Stimulated activated CD8-positive, alpha-beta memory T cell treated with anti-CD3 and anti-CD28 coated beads, Interleukin-7, amount 100 ng/mL, for 1 hour (primary cell): ENCODE measurements at places on chromosomes 7 and 10.
A peak's percentile ranks its signal among the peaks of the same experiment; 100 is the strongest.

GRCh38 chr7:22632674-22633073 lies 94.3 kb upstream of the IL6 start:
- no peak for DNase-seq

- no peak for DNase-seq
Measured at GRCh38 chr10:119737823-119738222, 12.0 kb downstream of the INPP5F start.

DNA sequence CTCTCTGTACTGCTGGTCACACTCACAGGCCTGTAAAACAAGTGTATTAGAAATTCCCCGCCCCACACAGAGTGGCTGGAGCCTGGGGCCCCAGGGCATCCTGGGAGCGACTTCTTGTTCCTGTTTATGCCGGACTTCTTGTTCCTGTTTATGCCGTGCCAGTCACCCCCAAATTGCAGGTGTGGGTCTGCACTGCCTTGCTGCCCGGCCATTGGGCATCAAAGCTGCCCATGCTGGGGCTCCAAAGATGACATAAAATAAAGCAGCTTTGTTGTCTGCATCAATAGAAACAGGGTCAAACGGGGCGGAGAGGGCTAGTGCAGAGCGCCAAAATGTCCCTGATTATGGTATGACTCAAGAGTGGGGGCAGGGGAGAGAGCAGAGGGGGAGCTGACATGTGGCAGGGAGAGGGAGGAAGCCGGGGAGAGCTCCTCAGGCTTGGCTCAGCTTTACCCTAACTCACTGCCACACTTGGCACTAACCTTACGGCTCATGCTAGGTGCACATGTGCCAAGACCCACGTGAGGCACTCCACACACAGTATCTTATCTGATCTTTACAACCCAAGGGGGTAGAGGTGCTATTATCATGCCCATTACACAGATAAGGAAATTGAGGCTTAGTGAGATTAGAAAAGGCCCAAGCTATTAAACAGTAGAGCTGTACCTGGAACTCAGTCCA lies 98.4 kb downstream of the PIP4K2A start:
- DNase-seq: no peak

GRCh38 chr7:148142660-148143248 lies 447.8 kb upstream of the C7orf33 start:
- no peak for DNase-seq

DNA sequence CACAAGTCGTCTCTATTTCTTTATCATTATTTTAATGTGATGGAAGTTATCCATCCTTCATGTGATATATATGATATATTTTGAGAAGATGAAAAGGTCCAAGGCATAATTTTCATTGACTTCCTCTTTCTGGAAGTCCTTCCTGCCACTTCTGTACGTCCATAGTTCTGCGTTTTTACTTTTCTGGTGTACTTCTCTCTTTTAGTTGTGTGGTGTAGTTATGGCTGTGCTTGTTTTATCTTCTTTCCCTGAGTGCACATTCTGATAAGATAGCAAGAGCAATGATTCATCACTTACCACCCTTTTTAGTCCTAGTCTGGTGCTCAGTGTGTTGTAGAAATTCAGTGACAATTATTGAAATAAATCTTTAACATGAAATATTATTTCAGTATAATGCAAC lies 231.3 kb upstream of the FERD3L start:
- DNase-seq: no peak

GRCh38 chr7:112462236-112462635 lies 12.0 kb downstream of the IFRD1 start:
- DNase-seq: no peak

DNA sequence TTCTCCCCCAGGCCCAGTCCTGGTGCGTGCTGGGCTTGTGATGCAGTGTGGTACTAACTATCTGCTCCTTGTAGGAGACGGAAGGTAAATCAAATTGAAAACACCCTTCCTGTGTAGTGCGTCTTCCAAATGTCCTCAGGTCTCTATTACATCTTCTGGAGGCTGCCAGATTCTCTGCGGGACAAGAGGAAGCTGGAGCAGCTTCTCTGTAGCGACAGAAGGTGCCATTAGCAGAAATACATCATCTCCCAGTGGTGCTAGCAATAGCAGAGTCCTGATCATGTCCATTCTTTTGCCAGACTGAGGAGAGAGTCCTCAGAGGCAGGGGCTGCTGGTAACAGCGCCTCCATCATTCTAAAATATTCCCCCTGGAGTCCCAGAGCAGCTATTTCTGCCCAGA lies 675.2 kb downstream of the LRMDA start:
- DNase-seq: no peak

DNA sequence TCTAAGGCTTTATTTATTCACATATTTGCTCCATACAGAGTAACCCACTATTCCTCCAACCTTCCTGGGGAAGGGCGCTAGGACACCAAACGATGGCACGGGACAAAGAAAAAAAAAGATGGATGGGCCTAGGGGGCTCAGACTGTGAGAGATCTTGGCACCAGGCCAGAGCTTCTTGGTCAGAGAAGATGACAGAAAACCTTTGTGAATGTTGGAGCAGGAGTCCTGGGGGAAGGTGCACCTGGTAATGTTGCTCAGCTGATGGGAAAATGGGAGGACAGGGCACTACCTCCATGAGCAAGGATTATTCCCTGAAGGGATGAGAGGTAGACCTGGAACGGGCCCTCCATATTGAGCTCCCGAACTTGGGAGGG lies 1.4 kb upstream of the SH3PXD2A start:
- DNase-seq: no peak

- DNase-seq: no peak
Measured at GRCh38 chr7:101934618-101935017, 117.2 kb downstream of the CUX1 start.

GRCh38 chr10:76878514-76878913 lies 759.1 kb downstream of the KCNMA1 start:
- no peak for DNase-seq

DNA sequence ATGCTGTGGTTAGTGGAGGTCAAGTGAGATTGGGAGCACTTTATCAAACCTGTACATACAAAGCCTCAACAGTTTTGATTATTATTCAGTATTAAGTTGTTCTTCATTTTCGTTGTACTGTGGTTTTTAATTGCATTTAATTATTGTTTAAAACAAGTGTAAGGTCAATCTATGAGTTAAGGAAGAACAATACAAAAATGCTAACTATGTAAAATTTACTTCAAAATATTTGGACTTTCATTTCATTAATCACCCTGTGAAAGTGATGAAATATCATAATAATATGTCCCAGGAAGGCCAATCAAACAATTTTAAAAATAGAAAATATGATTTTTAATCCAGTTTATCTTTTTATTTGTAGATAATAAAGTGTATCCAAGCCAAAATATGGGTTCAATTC lies 13.6 kb upstream of the NDUFA5 start:
- DNase-seq: no peak

- no peak for DNase-seq
Measured at GRCh38 chr10:93030409-93030808, 30.2 kb upstream of the CYP26C1 start.

GRCh38 chr7:114997487-114998404 lies 75.9 kb downstream of the MDFIC start:
- DNase-seq: no peak

- no peak for DNase-seq
Measured at GRCh38 chr10:122911889-122912484, 1.6 kb downstream of the FAM24A start.

DNA sequence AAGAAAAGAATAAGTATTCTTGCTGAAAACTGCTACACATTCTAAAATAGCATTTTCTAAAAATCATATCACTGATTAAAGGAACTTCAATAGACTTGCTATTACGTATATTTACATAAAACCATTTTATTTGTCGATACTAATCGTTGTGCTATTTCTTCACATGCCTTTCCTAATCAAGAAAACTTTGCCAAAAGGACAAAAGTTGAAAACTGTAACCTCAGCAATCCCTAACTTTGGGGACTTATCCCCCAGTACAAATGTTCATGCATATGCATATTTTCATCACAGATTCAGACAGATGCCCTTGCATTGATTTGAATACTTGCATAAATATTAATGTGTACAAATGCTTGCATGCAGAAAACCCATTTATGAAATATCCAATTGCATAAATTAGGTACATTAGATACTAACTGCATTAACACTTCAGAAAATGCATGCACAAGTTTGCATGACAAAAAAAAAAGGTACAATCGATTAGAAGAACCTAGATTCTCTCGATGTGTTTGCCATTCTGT lies 35.6 kb upstream of the NEBL start:
- DNase-seq: no peak

- no peak for DNase-seq
Measured at GRCh38 chr7:25250386-25250785, 22.1 kb upstream of the NPVF start.

DNA sequence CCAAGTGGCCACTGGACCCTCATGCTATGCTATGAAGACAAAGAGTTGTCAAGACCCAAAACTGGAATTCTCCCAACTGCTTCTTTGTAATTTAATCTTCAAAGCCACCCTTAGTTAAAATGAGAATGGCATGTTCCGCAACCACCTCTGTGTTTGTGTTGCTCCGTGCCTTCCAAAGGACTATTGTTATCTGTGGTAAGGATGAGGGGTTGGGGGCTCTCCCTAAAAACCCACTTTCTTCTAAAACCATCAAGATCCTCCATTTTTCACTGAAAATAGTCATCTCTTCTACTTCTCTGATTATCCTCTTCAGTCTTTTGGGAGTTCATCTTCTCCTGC lies 222.1 kb upstream of the AOAH start:
- DNase-seq: no peak

GRCh38 chr10:23081221-23081750 lies 14.1 kb upstream of the MSRB2 start:
- DNase-seq: no peak

DNA sequence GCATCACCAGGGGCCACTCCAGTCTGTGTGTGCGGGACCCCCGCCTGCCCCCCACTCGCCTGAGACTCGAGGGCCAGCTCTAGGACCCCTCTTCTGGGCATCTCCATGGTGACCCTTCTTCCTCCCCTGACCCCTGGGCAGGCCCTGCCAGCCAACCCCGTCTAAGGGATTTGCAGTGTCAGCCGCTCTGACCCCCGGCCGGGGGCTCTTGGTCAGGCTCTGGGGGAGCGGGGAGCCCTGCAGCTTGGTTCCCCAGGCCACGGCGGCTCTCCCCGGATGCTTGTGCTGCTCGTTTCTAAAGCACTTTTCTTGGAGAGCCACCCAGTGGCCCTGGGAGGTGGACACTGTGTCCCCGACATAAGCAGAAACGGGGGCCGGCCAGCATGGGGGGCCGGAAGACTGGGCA lies 5.3 kb downstream of the TTYH3 start:
- no peak for DNase-seq

DNA sequence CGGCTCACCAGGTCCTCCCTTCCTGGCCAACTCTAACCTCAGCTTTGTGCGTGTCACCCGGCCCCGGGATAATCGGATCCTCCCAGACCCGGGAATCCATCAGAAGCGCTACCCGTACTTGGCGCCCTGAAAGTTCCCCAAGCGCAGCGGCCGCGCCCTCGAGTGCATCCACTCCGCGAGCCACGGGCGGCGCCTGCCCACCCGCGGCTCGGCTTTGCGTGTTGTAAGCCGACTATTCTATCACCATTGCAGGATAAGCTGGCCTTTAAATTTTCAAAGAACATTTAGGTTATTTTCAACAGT lies 35.7 kb upstream of the EBLN1 start:
- DNase-seq: peak; percentile 13

DNA sequence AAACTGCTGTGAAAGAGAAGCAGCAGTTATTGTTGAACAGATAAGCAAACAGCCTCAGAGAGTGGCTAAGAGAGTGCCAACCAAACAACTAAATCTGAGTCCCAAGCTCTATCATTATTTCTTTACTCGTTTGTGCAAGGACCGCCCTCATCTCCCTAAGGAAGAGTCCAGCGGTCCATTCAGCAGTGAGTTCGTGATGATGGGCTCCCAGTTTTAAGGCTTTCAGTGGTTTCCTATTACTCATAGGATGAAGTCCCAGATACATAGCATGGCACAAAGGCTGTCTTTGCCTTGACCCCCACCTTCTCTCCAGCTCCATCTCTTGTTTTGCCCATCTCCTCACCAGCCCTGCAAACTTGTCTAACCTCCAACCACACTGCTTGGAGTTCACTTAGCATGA lies 24.3 kb upstream of the PDE1C start:
- DNase-seq: no peak

- DNase-seq: no peak
Measured at GRCh38 chr10:32350811-32351350, 3.9 kb upstream of the EPC1 start.

- no peak for DNase-seq
Measured at GRCh38 chr7:77338883-77339629, 77.1 kb downstream of the GSAP start.

DNA sequence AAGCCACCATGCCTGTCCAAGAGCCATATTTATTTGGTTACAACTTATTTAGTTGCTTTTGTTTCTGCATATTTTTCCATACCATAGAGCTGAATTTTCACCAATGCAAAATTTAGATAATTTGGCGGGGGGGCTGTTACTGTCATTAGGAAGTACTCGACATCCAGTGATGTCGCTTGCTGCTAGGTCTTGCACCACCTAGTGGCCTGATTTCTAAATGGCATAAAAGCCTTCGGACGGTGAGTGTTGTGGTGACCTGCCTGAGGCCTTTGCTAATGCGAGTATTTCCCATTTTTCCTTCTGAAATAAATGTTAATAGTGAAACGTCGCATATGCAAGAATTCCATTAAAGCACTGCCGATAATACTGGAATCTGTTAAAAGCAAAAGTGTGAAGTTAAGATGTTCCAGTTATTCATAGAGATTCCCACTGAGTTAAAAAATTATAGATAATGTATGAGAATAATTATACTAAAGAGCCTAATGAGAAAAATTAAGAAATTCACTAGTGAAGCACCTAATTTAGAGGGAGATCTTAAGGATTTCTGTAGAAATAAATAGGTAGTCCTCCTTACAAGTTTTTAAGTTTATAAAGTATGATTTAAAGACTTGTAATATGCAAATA lies 86.1 kb upstream of the DNAJB6 start:
- no peak for DNase-seq

- no peak for DNase-seq
Measured at GRCh38 chr7:99789441-99790070, 5.6 kb upstream of the CYP3A4 start.

- no peak for DNase-seq
Measured at GRCh38 chr10:43402880-43403452, 6.0 kb downstream of the HNRNPF start.

DNA sequence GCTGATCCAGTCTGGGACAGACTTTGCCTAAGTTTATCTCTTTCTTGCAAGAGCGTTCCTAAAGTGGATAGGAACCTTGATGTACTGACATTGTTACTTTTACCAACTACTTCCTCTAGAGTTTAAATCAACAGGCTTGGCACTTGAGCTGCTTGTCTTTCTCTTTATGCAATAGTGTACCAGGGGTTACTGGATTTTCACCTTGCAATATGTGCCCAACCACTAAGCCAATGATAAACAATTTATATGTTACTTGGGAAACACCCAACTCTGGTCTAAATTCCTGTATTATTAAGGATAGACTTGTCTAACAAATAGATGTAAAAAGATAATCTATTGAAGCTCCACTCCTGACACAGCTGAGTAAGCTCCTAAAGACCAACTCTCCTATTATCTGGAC lies 470.2 kb downstream of the SH2D4B start:
- no peak for DNase-seq

- DNase-seq: no peak
Measured at GRCh38 chr7:86479144-86479543, 164.6 kb upstream of the GRM3 start.

- DNase-seq: no peak
Measured at GRCh38 chr10:114571316-114571999, 86.6 kb downstream of the ABLIM1 start.
